ENCODE measurements at places on chromosomes 2 and 18.

DNA sequence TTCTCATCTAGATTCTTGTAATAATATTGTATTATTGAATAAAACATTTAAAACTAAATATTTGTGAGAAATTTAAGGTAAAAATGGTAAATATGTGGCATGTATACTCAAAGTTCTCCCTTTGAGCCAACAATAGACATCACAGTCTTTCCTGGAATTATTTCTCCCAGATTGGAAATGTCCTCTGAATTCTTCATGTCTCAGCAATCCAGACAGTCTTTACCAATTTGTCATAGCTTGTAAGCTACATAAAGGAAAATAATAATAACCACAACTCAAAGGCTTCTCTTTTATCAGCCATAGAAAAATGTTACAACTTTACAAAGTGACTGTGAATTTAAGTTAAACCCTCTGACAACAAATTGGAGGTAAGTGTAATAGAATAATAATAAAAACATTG is 784.9 kb downstream of the EPHA4 start:
- no peak for DNase-seq

GRCh38 chr18:70469916-70470315 is 181.1 kb downstream of the SOCS6 start:
- DNase-seq: no peak

DNA sequence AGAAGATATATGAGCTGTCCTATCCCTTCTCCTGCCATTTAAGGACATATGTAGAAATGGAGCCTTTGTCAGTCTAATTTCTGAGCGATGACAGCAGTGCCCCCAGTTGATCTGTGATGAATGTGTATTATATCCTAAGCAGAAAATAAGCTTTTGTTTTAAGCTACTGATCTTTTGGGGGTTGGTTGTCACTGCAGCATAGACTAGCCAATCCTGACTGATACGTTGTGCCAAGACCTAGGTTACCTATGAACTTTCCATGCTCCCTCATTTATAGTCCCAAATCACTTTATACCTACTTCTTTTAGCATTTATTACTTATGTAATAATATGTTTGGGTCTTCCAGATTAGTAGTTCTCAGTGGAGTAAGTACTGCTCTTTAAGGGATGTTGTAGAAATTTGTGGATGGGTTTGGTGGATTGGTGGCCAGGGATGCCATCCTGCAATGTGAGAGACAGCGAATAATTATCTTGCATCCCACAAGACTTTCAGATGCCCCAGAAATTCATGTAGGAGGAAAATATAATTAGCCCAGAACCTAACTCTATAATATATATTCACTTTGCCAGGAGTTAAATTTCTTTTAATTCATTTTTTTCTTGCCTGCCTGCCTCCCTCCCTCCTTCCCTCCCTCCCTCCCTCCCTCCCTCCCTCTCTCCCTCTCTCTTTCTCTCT is 11.8 kb downstream of the SMAD4 start:
- no peak for DNase-seq

- DNase-seq: no peak
These were observed 29.2 kb downstream of the KCNG2 start for GRCh38 chr18:79826966-79827365.

GRCh38 chr2:71891155-71891554 is 256.5 kb downstream of the CYP26B1 start:
- no peak for DNase-seq

- DNase-seq: no peak
These were observed 162.1 kb downstream of the BCL2 start for GRCh38 chr18:63157293-63158011.

DNA sequence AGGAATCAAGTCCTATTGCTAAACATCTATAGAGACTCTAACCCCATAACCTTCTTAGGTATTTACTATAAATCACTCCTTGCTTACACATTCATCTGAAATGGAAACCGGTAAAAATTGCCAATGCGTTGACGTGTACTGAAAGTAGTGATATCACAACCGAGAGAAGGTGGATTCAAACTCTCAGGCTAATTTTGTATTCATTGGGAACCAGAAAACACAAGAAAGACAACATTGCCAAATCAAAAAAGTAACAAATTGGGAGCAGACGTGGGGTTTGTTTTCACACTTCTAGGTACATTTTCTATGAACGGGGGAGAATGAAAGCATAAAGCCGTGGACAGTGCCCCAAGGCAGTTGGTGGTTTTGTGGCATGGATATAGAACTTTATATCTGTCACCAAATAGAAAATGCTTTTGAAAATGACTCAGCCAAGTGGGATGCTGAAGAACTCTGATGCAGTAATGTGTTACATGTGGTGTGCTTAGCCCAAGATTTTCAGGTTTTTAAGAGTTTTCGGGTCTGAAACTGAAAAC is 155.1 kb upstream of the RASGRP3 start:
- no peak for DNase-seq

DNA sequence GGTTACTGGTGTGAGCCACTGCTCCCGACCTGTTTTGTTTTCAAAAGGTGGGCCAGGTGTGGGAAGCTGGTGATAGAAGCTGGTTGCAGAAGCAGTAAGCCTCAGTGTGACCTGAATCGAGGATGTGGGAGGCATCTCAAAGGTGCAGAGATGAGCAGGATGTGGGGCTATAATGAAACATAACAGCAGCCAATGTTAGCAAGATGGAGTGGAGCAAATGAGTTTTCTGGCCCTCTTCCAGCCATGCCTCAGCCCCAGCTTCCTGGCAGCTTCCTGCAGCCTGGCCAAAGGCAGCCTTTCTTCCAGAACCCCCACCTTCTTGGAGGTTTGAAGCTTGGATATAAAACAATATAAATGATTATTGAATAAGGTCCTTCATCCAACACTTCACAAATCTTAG is 184.8 kb downstream of the NCK2 start:
- DNase-seq: no peak

DNA sequence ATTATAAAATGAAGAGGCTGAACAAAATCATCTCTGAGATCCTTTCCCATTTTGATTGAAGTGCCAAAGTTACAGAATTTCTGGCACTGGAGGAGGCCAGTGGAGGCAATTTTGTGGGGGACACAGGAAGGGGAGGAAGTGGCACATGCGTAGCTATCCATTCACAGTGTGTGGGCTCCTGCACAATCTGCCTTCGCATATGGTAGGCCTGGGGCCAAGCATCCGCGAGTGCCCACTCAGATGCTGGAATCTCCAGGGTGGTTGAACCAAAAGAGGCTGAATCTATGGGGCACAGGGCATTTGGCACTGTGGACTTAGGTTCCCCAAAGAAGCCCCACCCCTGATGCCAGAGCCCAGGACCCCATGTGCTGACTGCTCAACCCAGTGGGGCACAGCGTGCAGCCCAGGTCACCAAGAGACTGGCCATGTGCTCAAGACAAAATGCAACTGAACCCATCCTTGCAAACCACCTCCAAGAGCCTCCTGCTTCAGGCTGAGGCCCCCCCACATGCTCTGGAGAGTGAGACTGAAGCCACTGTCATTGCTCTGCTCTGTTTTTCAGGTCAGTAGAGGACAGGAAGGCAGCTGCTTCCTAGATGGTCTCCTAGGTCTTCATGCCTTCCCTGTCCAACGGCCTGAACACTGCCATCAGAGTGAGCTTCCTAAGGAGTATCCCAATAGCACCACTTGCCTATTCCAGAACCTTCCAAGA is 28.5 kb downstream of the ST8SIA5 start:
- DNase-seq: no peak

DNA sequence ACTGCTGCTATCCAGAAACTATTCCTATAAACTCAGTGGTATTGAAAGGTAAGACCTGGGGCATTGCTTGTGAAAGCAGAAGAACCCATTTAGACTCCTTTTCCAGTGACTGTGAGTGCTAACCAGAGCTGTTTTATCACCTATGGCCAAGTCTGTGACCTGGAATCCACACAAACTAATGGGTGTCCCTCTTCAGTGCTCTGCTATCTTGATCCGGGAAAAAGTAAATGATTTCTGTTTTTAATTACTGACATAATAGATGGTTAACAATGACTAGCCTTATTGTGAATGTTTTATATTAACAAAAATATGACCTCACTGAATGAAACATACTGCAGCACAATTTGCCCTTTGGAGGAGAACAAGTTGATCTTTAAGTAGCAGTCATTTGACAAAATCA is 251.6 kb upstream of the MC4R start:
- DNase-seq: no peak

DNA sequence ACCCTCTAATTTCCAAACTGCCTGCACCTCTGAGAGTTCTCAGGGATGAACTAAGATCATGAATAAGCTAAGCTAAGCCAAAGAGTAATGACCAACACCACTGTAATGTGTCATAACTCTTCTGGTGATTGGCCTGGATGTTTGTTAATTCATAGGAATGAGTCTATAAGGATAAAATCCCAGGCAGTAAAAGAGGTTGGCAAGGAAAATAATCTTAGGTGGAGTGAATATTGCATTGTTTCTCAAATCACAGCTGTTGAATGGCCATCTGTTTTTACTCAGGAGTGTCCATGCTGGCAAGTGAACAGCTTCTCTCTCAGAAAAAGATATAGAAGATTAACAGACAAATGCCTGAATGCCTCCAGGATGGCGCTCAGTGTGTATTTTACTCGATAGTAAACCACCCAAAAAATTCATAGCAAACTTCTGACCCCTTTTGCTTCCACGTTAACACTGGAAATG is 60.8 kb upstream of the GLS start:
- no peak for DNase-seq

- DNase-seq: peak; percentile 72
These were observed at the start of the genes CEP76 and PSMG2 for GRCh38 chr18:12702221-12703095. CEP76 (minus strand) TSS chr18:12702723; CDS start chr18:12702548, 175 bp downstream. PSMG2 (plus strand) TSS chr18:12703042; CDS start chr18:12703108, 66 bp downstream.

GRCh38 chr18:58861353-58861752 is 3.3 kb upstream of the ZNF532 start:
- DNase-seq: no peak

GRCh38 chr2:237734905-237735623 is 63.5 kb upstream of the RBM44 start:
- no peak for DNase-seq
